ENCODE measurements at places on chromosomes 2 and 18.

DNA sequence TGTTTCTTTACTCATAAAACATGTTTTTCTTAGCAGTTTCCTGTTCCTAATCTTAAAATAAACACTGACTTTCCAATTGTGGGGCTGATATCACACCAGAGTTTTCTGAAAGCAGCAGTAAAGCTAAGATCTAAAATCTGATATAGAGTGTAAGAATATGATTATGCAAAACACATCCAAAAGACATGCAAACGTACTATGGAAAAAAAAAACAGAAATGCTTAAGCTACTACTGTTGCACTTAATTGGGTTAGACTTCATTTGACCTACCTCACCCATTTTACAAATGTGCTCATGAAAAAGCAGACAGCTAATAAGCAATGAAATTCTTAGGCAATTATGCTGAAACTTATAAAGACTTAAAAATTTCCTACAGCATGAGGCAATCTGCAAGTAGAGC, 10.5 kb downstream of the CYTIP start:
- no peak for DNase-seq

GRCh38 chr2:2075875-2076529, 255.1 kb downstream of the MYT1L start:
- DNase-seq, result no peak

DNA sequence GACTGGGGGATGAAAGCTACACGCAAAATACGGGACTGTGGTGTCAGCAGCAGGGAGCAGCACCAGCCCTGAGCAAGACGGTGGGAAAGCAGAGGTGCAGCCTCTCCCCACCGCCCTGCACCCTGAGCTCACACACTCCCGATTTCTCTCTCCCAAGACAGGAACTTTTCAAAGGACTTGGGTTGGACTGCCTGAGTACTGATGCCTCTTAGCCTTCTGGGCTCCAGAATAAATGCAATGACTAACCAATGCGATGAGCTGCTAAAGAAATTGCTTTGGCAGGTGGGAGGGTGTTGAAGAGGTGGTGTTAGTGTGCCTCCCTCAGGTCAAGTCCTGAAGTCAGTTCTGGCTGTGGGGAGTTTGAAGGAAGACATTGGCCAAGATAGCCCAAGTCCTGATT, 9.6 kb downstream of the TRIM54 start:
- no peak for DNase-seq

DNA sequence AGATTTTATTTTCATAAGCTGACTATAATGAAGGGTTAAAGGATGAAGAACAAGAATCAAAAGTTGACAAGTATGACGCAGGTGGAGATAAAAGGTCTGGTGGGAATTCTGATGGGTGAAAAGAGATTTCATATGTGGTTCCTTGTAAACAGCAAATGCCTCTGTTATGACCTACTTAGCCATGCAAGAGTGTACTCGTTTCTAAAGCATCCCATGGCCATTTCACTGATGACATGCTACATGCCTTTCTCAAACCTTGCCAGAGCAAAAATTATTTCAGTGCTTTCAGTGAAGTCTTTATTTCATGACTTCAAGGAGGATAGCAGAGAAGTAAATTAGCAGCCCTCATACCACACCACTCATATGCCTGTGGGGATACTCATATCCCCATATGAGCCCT, 71.7 kb downstream of the FEZ2 start:
- DNase-seq, result no peak

GRCh38 chr2:41326851-41327250, 721.0 kb upstream of the PKDCC start:
- DNase-seq, result no peak

- DNase-seq, result peak; percentile 93
Measured at GRCh38 chr2:235263205-235264120, 230.4 kb upstream of the AGAP1 start.

DNA sequence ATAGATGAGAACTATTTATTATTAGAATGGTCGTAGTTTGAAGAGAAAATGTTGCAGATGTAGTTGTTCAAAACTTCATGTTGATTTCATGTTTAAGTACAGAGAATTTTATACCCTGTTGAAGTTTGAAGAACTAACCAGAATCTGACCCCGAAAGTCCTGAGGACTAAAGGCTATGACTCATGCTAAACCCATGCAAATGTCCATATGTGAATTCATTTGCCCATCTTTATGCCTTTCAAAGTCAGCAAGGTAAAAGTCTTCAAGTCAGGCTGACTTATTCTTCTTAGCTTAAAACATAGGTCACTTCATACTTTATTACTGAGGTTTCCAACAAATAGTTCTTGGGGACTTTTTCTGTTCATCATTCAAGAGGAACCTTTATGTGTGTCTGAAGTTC, 185.5 kb downstream of the CCDC85A start:
- no peak for DNase-seq

- DNase-seq, result no peak
Measured at GRCh38 chr18:11561293-11561692, 48.1 kb upstream of the SLC35G4 start.

GRCh38 chr2:114729026-114729425, 286.6 kb downstream of the DPP10 start:
- no peak for DNase-seq

GRCh38 chr2:86433137-86433536, 8.0 kb upstream of the KDM3A start:
- DNase-seq, result no peak
